ENCODE measurements at places on chromosomes 1 and 21.

- no peak for DNase-seq
Observed at GRCh38 chr1:82220754-82221153, 420.0 kb downstream of the ADGRL2 start.

DNA sequence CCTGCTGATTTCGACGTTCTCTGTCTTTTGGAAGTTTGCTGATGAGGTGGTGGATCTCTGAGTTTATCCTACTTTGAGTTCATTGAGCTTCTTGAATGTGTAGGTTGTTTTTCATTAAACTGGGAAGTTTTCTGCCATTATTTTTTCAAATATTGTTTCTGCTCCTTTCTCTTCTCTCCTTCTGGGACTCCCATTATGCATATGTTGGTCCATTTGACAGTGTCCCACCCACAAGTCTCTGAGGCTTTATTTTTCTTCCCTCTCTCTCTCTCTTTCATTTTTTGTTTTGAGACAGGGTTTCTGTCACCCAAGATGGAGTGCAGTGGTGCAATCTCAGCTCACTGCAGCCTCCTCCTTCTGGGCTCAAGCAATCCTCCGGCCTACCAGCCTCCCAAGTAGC is 11.7 kb downstream of the TNFRSF18 start:
- no peak for DNase-seq

- DNase-seq, result no peak
Observed at GRCh38 chr1:47161298-47162040, 24.2 kb downstream of the CYP4A22 start.

DNA sequence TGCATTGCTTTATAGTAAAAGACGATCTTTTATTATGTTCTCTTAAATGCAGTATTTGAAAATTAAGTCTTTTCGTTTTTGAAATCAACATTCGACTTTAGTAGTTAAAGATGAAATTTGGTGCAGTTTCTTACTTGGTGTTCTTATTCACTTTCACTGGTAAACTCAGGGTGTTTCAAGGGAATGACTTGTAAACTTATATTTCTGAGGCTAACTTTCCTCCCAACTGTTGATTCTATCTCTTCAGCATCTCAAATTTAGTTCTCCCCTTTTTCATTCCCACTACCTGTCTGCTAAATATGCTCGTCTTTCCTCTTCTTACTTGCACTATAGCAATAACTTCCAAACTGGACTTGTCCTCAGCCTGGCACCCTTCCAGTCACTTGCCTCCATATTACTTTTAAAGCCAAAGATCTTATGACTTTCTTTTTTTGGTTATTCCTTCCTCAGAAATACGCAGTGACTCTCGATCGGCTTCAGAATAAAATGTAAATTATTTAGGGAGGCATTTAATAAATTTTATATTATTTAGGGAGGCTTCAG is 988 bp downstream of the SLC35A3 start:
- DNase-seq, result no peak

DNA sequence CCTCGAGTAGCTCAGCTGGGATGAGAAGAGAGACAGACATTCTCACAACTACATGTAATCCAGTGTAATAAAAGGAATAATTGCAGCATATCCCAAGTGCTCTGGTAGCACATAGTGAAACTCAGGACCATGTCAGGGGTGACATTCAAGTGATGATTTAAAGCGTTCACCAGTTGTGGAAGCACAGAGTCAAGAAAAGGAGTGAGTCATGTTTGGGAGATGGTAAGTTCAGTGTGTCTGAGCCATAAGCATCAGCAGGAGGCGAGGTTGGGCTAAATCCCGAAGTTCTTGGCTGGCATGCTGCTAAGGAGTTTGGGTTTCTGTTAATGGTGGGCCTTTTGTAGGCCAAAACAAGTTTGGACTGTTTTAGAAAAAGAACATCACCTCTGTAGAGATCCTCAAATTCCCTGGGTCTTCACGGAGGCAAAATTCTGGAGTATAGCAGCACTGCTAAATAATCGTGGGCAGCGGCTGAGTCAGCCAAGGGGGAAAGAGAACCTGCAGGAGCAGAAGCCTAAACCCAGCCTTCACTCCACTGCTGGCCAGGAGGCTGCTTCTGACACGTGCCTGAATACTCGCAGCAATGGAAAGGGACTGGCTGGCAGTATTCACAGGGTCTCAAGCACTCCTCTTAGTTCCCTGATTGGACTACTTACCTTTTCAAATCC is 7.2 kb upstream of the NHLH1 start:
- DNase-seq, result peak; percentile 18

DNA sequence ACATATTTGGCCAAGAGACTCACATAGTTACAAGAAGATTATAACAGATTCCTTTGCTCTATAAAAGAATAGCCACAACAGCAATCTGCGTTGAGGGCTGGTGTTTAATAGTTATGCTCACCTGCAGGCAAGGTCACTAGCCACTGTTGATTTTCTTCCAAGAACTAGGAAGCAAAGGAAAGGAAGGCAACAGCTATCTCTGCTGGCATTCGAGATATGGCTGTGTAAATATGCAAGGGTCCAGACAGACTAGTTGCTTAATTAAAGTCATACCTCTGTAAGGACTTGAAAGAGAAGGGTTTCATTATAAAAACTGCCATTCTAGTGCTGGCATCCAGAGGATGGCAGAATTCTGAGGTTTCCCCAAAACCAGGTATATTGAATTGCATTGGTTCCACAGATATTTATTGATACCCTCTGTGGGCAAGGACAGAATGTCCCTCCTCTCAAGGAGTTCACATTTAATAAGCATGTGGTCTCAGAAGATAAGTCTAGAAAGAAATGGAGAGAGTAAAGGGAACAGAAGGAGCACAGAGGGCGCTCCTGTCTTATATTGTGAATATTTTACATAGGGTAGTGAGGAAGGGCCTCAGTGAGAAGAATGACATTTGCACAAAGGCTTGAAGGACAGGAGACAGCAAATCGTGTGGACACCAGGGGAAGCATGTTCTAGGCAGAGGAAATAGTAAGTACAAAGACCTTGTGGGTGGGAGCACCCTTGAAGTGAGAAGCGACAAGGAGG is 23.6 kb upstream of the PLEKHA6 start:
- no peak for DNase-seq

DNA sequence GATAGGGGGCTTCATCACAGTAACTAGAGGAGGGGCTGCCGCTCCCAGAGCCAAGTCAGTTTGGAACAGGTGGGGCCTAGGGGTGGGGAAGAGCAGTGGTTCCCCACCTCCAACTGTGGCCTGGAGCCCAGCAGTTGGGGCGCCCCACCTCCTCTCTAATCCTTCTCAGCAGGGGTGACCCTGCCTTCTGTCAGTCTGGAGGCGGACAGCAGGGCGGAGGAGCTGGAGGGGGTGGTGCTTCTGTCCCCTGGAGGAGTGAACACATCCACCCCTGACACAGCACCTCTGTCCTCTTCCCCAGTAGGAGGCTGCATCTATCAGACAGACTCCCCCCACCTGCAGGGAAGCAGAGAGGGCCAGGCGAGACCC is 73.8 kb downstream of the MRPL37 start:
- DNase-seq, result no peak

GRCh38 chr1:64453688-64454087 is 16.2 kb upstream of the CACHD1 start:
- DNase-seq, result no peak

DNA sequence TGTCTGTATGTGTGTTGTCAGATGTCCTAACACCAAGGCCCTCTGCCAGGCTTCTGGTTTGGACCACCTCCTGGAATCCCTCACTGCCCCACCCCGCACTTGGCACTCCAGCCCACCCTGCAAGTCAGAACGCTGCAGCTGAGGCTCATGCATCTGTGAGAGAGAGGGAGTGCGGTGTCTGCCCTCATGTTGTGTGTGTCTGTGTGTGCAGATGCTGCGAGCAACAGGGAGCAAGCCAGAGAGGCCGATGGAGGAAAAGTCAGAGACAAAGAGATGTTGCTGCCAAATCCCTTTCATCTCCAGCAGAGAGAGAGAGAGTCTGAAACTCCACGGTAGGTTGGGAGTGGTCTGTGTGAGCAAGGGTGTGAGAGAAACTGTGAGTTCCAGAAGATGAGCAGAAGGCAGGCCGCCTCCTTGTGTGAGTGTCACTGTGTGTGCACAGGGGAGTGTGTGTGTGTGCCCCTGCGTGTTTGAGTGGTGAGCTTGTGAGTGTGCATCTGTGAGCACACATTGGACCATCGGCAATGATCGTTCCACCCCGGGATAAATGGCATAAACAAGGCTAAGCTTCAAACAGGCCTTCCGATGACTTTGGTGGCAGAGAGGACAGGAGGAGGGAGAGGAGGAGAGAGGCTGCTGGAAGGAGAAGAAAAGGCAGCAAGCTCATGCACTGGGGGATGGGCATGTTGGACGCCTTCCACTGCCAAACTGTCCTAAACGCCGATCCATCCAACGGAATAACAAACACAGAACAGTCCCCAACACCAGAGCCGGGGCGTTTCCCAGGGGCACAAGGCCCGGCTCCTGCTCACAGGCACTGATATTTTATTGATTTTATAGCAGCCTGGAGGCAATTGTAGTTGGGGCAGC is 99.2 kb upstream of the GRIK3 start:
- DNase-seq, result peak; percentile 48

DNA sequence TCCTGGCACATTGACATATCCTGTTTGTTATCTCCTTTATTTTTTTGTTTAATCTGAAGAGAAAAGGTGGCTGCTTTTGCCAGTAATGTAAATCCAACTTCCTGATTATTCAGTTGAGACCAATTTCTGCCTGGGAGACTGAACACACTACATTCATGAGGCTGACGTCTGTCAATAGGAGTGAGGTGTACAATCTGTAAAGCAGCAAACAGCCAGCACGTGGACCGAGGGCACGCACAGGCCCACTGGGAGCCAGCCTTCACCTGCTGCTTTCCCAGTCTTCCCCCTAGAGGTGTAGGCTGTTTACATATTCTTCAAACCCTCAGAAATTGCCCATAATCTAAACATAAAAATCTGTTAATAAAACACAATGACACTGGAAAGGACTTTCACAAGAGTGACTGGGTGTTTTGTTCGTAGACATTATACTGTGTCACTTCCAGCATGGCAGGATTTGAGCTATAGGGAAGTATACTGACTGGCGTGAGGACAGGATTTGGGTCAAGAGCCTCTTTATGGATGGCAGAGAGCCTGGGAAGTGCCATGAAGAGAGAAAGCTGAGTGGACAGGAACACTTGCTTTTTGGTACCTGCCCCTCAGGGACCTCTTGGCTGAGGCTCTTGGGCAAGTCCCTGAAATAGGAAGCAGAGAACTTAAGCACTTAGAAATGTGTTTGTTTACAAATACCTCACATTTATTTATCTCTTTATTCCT is 552.9 kb upstream of the CAMK1G start:
- no peak for DNase-seq

DNA sequence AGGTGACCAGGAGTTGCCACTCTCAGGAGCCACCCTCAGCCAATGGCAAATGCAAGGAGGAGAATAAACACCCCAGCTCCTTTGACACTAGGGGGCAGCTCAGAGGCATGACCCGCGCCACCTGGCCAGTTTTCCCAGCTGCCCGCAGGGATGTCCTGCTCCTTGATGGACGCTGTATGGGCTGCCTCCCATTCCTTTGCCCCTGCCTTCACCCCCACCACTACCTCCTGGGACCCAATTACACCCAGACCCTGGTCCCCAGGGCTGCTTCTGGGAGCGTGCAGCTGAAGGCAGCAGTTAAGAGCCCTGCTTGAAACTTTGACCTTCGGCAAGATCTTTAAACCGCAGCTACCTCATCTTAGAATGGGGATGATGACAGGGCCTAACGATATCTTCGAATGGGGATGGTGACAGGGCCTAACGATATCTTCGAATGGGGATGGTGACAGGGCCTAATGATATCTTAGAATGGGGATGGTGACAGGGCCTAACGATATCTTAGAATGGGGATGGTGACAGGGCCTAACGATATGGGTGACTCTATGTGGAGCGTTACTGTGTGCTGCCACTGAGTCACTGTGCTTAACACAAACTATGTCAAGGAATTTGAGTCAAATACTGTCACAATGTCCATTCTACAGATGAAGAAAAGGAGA is 163.0 kb upstream of the KAZN start:
- DNase-seq, result no peak

GRCh38 chr1:228212415-228212965 is 4.6 kb downstream of the OBSCN start:
- DNase-seq, result no peak

DNA sequence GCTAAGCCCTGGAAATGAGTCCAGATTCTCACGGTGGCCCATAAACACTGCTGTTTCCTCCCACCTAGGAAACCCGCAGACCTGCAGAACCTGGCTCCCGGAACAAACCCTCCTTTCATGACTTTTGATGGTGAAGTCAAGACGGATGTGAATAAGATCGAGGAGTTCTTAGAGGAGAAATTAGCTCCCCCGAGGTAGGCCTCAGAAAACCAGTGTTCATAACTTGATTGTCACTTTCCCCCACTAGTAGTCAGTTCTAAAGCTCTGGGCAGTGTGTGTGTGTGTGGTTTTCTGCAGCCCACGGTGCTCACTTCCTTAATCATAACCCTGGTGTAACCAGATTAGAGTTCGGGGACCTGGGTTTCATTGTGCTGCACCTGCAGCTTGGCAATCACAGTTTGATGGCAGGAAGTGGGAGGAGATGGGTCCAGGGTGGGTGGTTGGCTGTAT is 39.1 kb downstream of the CLIC6 start:
- no peak for DNase-seq

- DNase-seq, result no peak
Observed at GRCh38 chr1:109664671-109665070, 3.2 kb upstream of the GSTM2 start.

DNA sequence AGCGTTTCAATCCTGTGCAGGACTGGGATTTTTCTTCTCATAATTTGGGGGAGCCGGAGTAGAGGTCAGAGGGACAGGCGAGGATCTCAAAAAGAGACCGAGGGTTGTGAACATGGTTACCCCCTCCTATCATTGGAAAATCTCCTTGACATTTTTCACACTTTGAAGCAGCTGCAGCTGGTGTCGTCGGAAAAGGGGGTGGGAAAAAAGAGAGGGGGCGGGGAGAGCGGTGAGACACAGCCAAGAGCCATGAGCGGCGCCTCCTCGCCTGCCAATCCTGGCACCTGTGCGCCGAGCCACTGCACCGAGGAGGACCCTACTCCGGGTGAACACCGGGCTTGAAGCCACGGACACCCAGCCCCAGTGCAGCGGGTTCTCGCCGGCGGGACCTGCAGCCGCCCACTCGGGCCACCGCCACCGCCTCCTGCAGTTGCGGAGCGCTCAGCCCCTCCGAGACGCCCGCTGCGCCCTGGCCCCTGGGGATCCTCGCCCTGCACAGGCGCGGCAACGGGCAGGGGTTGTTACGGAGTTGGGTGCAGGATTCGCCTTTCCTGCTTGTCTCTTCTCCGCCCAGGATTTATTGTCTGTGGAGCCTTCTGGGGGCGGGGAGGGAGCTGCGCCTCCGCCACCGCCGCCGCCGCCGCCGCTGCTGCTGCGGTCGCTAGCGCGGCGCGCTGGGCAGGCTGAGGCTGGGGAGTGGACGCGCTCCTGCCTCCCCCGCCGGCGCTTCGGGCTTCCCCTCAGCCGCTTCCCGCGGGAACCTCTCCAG is at the start of gene LRRC7:
LRRC7 (plus strand) TSS at position 271 of the 769 bp plus-strand sequence. CDS start 718 bp downstream, outside the sequence.
- peak; percentile 53 for DNase-seq
